ENCODE measurements at places on chromosomes 2 and 18.

GRCh38 chr2:8740136-8740535 lies 58.3 kb downstream of the ID2 start:
- DNase-seq, result no peak

- DNase-seq, result no peak
These were observed 47.0 kb downstream of the CHRNA1 start for GRCh38 chr2:174717273-174717672.

DNA sequence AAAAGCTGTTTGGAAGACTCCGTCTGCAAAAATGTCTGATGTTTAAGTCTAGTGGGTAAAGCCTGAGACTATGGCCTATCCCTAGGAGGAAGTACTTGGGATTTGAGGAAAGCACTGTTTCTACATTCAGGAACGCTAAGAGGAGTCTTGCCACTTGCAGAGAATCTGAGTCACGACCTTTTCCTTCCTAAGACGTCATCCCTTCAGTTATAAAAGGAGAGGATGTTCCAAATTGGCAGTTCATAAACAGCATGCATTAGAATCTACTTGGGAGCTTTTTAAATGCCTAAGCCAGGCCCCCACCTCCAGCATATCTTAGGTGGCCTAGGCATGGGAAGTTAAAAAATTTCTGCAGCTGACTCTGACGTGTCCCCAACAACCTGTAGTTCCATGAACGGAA lies 125.9 kb downstream of the TTC32 start:
- DNase-seq, result no peak

DNA sequence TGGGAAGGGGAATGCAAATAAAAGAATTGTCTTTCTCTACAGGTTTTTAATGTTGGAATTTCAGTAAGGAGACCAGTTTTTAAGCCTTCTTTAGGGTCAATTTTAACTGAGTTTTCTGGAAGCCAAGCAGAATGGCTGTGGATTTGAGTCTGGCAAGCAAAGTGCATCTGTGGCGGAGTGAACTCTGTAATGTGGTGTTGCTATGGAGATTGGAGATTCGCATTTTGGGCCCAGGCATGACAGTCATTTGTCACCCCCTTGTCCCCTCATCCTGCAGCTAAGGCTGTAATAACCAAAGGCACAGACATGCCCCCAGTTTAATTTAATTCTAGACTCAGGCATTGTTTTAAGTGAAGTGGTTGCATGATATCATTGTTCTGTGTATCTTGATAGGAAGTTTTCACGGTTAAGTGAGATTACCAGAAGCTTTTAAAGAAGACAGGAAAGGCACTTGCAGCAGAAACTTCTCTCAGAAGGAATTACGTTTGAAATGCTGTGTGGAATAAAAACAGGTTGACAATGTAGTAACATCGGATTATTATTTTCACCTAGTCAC lies 30.6 kb downstream of the ARMC9 start:
- DNase-seq, result no peak

GRCh38 chr2:191363267-191363666 lies 118.1 kb downstream of the MYO1B start:
- no peak for DNase-seq

- no peak for DNase-seq
These were observed 49.7 kb upstream of the CD28 start for GRCh38 chr2:203656522-203657287.

DNA sequence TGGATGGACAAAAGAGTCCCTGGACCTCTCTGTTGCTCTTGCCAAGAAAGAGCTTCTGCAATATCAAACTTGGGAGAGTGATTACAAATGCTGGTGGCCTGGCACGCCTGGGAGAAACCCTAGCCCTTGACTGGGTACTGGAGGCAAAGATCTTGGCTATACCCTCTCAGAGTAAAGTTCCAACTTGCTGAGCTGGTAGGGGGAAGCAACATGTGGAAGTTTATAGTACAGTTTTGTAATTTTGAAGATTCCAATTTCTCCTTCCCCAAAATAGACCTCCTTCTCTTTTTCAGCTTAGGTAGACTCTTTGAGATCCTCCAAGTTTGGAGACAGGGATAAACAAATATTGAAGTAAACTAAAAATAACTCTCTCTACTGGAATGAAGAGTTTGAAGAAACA lies 645.3 kb downstream of the NR4A2 start:
- no peak for DNase-seq

- peak; percentile 37 for DNase-seq
These were observed 39.9 kb downstream of the STK17B start for GRCh38 chr2:196131384-196131937.

DNA sequence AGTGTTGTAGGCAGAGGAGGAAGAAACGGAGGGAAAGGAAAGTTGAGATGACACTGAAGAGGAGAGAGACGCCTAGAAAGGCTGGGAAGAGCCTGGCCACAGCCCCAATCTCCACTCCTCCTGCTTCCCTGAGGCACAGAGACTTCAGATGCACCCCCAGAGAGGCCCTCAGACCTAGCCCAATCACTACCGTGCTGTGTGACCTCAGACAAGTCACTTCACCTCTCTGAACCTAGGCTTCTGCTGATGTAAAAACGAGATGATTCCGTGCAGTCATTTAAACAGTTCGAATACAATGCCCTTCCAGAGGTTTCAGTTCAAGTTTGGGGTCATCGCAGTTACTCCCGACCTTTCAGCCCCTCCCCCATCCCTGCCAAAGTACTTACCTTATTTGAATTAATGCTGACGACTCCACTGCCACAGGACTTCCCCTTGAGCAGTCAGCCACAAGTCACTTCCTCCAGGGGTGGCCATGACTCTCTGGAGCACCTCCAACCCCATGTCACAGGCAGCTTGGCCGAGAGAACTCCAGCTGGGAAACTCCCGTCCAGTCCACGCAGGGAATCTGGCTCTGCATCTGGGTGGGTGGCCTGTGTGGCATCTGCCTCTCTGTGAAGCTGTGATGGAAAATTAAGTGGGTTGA lies 105.2 kb upstream of the ID2 start:
- DNase-seq, result peak; percentile 70

DNA sequence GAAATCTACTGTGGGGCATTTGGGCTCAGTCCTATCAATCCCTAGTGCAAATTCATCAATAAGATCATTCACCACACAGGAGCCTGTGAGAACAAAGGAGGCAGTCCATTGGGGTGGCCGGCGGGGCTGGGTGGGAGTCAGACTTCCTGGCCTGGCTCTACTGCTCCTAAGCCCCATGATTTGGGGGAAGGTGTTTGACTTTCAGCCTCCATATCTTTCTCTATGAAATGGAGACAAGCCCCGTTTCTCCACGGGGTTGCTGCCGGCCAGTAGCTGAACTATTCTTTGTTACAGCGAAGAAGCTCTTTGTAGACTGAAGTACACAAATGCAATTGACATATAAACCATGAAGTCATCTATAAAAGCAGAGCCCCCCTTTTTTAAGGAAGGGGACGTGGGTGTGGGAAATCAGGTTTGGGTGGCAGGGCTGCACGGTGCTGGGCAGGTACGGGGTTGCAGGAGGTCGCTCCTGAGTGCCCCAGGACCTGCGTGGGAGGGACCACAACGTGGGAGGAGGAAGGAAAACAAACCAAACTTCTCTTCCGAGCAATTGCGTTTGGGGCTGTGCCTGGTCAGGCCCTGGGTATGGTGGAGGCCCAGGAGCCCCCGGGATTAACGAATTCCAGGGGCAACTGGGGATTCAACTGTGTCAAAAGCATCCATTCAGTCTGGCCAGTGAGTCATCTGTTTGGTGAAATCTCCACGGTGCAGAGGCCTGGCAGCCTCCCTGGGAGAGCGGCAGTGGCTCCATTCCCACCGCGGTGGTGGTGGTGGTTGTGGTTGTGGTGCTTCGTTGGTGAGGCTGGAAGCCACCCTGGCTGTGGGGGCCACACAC lies 18.2 kb downstream of the FBLN7 start:
- DNase-seq, result no peak

GRCh38 chr2:20446255-20446916 lies 488 bp upstream of the RHOB start:
- no peak for DNase-seq

GRCh38 chr18:27600245-27600644 lies 415.1 kb upstream of the CHST9 start:
- no peak for DNase-seq

DNA sequence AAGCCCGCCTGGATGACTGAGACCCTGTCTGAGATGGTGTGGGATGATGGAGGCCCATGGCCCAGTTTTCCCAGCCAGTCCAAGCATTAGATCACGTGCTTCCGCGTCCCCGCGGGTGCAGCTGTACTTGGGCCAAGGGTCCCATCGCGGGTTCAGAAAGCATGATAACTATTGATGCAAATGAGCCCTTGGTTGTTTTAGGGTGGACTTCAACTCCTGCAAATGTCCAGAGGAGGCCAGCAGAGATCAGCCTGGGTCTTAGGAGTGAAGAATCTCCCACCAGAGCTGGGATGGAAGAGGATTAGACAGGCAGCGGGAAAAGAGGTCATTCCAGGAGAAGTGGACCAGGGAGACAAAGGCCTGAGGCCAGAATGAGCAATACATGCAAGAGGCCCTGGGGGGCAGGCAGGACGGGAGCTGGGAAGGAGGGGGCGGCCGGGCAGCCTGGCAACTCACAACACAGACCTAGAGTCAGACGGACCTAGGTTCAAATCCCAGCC lies 89.9 kb upstream of the TMEM247 start:
- DNase-seq, result no peak

DNA sequence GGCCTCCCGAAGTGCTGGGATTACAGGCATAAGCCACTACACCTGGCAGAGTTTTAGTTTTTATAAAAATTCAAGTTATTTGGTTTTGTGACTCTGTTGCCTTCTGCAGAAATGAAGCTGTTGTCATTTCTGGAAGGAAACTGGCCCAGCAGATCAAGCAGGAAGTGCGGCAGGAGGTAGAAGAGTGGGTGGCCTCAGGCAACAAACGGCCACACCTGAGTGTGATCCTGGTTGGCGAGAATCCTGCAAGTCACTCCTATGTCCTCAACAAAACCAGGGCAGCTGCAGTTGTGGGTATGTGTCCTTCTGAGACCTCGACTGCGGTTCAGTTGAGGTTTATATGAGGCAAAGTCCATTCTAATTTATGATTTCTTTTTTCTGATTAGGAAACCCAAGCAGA lies 7.2 kb downstream of the MTHFD2 start:
- no peak for DNase-seq

GRCh38 chr18:43364535-43364934 lies 87.2 kb upstream of the SYT4 start:
- no peak for DNase-seq

DNA sequence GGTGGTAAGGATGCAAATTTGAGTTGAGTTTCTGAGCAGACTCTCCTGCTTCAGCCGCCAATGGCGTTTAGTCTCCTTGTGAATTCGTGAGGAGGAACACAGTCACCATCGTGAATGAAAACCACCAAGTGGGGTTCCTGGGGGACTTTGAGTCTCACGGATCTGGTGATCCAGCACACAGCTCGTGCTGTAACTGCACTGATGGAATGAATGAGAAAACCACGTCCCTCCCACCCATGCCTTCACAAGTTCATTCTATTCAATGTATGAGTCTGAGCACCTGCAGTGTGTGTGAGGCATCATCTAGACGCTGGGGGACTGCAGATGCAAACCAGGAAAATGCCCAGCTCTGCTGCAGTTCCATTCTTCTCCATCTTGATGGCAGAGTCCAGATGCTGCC lies 127.9 kb downstream of the PIEZO2 start:
- DNase-seq, result no peak

DNA sequence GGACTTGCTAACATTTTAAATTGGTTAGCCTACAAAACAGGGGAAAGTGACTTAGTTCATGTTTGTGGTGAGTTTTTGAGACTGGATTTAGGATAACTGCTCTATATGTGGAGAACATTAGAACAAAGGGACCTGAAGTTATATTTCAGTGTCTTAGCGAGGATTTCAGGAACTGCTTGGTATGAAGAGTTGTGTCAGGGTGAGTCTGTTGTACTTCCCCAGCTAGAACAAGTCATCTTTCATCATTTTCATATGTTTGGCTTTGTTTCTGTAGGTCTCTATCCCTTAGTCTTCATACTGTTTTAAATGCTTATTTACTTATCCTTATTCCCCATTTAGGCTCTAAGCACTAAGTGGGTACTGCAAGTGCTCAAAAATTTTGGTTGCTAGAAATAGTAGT lies 41.9 kb downstream of the KCMF1 start:
- DNase-seq, result no peak

GRCh38 chr18:74204526-74205152 lies 56.3 kb downstream of the TIMM21 start:
- DNase-seq, result no peak

GRCh38 chr18:49784427-49785185 lies 28.7 kb downstream of the ACAA2 start:
- DNase-seq, result no peak

GRCh38 chr2:212037062-212037461 lies 501.5 kb downstream of the ERBB4 start:
- DNase-seq, result no peak

DNA sequence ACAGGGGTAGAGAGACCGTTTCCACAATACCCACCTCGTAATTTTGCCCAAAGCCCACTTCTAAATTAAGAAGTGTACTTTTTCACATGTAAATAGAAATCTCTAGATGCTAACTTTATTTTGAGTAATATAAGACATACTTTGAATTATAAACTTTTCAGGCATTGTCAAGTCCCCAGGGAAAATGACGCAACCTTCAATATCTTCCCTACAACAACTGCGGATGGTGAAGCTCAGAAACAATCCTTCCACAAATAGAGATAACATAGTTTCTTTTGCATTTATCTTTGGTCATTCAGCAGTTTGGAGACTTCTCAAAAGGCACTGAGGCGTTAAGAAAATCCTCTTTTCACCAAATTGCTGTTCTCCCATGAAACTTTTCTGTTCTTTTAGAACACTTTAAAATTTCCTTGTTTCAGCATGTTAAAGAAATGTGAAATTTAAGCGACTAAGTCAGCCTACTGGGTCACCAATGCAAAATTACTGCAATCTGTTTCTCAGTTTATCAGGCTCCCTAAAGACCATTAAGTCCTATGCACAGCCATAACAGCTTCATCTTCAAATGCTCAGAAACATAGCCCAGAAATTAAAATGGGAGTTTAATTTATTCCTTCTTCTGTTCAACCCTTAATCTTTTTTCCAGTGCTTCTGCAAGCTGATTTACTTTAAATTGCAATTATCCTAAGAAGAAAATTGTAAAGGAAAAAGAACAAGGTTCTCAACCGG lies 118.3 kb upstream of the DNAJC10 start:
- no peak for DNase-seq

- DNase-seq, result no peak
These were observed 73.0 kb downstream of the MTCL1 start for GRCh38 chr18:8778386-8778785.

GRCh38 chr2:28424799-28425463 lies 32.3 kb downstream of the FOSL2 start:
- DNase-seq, result no peak

DNA sequence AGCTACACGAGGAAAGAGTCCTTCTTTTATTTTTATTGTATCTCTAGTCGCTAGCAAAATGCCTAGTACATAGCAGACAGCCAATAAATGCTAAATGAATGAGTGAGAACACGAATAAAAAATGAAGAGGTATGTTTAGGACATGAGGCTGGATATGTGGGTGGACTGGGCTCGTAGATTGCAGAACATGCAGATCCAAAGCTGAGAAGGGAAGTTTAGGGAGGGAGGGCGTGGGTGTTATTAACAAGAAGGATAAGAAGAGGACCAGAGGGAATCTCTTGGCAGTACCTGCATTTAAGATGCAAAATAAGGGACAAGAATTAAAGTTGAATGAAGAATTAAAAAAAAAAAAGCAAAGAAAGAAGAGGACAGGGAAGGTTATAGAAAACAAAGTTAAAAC lies 161.1 kb downstream of the MAP2 start:
- no peak for DNase-seq

Data from germinal center (tissue), 1 donor.